T-helper 22 cell (primary cell): ENCODE measurements at places on chromosomes 5 and 9.

- DNase-seq: no peak
These were observed 40.5 kb downstream of the CCNJL start for GRCh38 chr5:160271836-160272235.

DNA sequence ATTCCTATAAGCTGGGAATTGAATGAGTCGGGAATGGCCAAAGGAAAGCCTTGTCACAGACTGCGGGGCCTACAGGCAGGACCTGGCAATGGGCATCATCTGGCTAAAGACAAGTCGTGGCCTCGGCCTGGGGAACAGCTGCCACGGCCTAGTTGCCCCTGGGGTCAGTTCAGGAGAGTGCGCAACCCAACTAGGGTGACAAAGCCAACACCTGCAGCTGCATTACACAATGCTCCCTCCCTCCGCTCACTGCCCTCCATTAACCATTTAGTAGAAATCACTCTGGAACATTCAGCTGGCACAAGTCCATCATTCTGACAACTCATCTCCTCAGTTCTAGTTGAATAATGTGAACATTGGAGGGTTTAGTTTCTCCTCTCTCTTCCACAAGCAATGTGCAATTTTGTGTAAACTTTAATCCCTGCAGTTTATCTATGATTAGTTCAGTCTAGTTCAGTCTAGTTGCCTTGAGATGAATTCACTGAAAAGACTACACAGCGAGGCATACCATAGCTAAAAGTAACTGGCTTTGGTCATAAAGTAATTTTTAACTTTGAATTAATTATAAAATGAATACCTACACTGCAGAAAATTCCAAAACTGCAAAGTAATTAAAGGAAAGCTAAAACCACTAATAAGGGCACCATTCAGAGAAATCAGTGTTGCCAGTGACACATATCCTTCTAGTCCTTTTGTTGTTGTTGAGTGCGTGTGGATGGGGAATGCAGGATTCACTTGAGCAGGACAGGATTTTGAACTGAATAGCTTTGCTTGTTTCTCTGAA, 5.1 kb downstream of the GLDC start:
- DNase-seq: no peak

- no peak for DNase-seq
These were observed at the start of gene ZNF474 for GRCh38 chr5:122129306-122129705. Gene ZNF474 (plus strand): TSS chr5:122129546. CDS start chr5:122151991, 22,445 bp downstream.

DNA sequence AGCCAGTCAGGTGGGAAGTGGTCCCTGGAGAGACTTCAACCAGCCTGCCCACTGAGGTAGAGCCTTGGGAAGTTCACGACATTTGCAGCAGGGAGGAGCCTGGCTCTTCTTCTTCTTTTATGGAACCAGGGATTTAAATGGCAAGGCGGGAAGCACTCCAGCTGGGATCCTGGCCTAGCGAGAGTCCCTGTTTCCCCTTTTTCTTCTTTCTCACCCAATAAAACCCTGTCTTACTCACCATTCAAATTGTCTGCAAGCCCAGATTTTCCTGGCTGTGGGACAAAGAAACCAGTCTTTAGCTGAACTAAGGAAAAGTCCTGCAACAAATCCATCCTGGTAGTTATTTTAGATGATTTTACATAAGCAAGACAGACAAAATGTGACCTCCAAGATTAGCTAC, 503.7 kb downstream of the CDH10 start:
- no peak for DNase-seq

GRCh38 chr9:99967457-99967856, 61.0 kb downstream of the STX17 start:
- DNase-seq: no peak

GRCh38 chr9:87629104-87629503, 96.8 kb upstream of the CTSL start:
- no peak for DNase-seq

- DNase-seq: no peak
These were observed 59.7 kb upstream of the GARNL3 start for GRCh38 chr9:127204771-127205470.

DNA sequence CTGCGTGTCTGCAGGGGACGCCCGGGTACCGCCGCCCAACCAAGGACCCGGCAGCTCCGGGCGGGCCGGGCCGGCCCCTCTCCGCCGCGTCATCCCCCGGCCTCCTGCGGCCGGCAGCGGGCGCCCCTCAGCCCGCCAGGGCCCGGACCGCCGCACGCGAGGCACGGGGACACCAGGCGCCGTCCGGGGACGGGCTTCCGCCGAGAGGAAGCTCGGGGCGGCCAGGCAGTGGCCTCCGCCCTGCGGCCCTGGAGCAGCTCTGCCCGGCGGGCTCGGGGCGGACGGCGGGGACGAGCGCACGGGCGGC, 373 bp downstream of the FBXW5 start:
- DNase-seq: no peak

DNA sequence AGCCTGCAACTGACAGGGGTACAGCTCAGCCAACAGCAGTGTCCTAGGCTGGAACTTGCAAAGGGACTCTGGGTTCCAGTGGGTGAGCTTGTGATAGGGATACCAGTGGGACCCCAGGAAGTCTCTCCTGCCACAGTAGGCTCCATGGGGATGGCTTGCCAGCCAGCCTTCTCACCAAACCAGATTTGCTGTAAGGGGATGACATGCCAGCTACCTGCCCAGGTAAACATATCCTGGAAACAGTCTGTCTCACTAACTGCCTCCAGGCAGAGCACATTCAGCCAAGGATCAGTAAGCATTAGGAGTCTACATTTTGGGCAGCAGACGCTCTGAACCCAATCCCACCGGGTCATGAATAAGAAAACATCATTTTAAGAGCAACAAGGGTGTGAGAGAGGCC, 49.9 kb downstream of the SIL1 start:
- no peak for DNase-seq

GRCh38 chr9:546797-547223, 294.7 kb upstream of the DMRT1 start:
- no peak for DNase-seq
